CD4-positive, alpha-beta T cell treated with Interleukin-15 for 1 hour (primary cell): ENCODE measurements at places on chromosomes 5 and 9.
A peak's percentile ranks its signal among the peaks of the same experiment; 100 is the strongest.

DNA sequence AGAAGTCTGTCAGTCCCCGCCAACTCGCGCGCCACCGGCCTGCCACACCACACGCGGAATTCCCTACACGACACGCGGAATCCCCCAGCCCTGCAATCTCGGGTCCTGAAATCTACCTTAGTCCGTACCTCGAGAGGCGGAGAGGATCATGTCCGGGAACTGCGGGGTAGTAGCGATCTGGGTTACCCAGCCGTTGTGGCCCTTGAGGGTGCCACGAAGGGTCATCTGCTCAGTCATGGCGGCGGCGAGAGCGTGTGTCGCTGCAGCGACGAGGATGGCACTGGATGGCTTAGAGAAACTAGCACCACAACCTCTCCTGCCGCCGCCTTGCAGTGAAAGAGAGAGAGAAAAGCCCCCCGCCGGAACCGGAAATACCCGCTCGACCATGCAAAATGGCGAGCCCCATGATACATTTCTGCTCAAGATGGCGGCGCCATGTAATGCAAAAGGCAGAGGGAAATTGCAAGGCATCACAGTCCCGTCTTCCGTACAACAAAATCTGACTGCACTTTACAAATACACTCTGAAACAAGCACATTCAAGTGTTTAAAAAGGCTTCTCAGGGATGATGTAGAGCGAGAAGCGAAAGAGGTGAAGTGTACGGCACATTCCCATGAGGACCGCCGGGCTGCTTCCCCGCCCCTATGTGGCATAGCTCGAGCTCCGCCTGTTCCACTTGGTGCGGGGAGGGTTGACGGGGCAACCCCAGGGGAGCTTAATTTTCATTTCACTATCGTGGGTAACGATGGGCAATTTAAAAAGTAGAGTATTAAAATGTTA lies at the start of gene RACK1:
Gene RACK1 (minus strand): TSS at position 343 of the 780 bp plus-strand sequence. CDS start 106 bp downstream, at position 237.
- peak; percentile 86 for DNase-seq

DNA sequence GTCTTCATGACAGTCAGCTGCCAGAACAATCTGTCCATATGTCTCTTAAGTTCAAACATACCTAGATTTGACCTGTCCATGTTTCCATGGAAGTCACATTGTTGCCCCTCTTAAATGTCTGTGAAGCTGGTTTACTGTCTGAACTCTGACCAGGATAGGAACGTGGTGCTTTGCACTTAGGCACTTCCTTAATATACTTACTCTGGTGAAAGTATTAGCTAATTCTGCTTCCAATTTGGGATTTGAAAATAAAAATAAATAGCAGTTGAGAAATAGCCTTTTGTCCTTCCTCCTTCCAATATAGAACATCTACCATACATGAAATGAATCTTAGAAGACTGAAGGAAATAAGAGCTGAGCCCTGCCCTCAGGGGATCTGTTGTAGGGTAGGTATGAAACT lies 524.5 kb upstream of the CLINT1 start:
- no peak for DNase-seq

DNA sequence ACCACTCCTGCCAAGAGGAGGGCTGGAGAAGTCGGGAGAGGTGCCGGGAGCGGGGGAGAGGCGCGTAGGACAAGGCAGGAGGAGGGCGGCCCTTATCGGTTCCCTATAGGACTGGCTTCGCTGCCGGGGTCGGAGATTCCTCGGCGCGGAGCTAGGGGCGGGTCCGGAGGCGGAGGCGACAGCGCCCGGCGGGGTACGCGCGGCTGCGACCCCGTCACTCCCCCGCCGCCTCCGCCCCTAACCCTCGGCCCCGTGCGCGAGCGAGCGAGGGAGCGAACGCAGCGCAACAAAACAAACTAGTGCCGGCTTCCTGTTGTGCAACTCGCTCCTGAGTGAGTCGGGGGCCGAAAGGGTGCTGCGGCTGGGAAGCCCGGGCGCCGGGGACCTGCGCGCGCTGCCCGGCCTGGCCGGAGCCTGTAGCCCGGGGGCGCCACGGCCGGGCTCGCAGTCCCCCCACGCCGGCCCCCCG lies 2.0 kb downstream of the GLIS3 start:
- peak; percentile 39 for DNase-seq

DNA sequence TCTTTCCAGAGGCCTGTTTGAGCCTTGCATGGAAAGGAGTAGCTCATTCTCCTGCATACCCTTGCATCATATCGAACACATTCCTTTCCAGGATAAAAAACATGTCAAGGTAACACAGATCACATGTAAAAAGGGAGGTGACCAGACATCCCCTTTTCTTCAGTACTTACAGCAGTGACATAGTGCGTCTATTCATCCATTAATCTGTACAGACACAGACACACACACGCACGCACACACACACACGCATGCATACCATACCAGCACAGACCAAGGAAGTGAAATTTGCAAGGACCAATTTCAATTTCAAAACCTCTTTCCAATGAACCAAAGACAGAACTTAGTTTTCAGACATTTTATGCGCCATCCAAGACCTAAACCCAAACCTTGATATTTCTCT lies 256.0 kb downstream of the PAPPA start:
- no peak for DNase-seq

DNA sequence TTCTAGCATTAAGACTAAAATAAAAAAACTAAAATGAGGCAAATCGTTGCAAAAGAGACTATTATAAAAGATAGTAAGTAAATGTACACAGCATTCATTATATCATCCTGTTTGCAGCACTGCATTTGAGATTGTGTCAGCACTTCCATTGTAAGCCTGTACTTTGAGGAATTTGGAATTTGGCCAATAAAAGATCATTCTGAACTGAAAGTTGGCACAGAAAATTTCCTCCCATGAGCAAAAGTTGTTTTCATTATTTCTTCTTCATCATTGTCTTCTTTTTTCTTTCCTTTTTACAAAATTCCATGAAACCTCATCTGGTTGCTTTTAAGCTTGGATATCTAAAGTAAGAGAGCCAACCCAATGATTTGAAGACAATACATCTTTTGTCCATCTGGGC lies 199.3 kb upstream of the ADAMTSL1 start:
- no peak for DNase-seq

DNA sequence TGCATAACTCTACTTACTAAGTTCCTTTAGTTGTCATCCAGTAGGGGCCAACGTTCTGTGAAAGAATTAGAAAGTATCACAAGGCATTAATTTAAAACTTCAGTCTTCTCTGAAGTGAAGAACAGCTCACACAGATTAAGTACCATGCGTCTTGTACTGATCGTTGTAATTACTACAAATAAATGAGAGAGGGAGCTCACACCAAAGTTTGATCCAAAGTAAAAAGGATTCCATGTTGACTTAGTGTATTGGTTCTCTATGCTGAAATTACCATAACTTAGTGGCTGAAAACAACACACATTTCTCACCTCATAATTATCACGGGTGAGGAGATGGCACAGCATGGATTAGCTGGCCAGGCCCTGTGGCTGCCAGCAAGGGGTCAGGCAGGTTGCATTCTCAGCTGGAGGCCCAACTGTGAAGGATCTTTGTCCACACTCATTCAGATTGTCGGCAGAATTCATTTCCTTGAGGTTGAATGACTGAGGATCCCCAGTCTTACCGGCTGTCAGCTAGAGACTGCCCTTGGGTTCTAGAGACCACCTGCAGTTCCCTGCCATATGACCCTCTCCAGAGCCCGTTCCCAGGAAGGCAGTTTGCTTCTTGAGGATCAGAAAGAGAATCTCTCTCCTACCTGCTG lies 169.1 kb downstream of the YTHDC2 start:
- no peak for DNase-seq

DNA sequence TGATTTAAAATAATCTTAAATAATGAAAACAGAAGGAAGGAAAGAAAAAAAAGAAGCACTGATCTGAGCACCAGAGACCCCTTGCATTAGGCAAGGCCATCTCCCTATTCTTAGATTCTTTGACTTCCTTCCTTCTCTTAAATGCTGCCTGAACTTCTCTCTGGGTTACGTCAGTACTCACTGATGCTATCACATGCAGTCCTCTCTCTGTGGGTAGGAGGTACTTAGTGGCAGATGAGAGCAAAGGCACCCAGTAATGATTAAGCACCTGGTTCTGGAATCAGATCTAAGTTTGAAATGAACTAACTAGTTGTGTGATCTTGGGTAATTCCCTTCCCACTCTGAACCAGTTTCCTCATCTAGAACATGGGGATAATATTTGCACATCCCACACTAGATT lies 110.3 kb upstream of the TBC1D2 start:
- DNase-seq = no peak

DNA sequence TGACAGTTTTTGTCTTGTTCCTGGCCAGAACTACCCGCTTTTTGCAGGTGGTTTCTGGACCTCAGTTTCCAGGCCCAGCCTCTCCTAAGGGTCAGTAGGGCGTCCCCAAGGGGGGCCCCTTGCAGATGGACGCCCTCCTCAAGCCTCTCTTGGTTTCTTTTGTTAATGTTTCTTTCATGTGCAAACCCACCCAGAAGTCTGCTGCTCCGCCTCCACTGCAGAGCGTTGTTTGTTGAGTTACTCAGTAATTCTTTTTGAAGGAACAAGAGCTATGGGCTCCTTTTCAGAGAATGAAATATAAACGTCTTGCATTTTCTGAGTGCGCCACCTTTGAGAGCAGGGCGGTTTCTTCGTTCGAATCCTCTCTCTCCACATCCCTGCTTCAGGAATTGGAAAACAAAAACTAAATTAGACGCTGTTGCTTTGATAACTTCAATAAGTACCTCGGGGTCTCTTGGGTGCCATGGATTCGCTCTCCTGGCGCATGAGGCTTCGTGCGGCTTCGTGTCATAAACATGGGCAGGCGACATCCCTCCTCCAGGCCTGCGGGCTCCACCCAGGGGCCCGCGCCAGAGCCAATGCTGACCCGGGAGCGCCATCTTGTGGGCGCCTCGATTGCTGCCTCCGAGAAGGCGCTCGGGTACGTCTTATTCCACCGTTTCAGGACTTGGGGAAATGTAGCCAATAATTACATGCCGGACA lies 38.3 kb upstream of the CKMT2 start:
- DNase-seq = peak; percentile 70

DNA sequence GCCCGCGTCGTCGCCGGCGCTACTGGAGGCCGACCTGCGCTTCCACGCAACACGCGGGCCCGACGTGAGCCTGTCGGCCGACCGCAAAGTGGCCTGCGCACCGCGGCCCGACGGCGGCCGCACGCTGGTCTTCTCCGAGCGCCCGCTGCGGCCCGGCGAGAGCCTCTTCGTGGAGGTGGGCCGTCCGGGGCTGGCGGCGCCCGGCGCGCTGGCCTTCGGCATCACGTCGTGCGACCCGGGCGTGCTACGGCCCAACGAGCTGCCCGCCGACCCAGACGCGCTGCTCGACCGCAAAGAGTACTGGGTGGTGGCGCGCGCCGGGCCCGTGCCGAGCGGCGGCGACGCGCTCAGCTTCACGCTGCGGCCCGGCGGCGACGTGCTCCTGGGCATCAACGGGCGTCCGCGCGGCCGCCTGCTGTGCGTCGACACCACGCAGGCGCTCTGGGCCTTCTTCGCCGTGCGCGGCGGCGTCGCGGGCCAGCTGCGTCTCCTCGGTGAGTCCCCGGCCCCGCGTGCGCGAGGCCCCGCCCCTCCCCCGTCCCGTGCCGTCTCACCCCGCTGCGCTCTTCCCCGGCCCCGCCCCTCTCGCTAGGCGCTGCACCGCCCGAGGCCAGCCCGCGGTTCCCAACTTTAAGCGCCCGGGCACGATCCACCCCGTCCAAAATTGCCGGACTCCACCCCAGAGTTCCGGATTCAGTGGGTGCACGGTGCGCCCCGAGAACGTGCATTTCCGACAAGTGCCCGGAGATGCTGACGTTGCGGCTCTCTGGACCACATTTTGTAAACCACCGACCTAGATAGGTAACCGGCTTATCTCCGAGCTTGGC lies 42.8 kb downstream of the NEURL1B start:
- peak; percentile 84 for DNase-seq

DNA sequence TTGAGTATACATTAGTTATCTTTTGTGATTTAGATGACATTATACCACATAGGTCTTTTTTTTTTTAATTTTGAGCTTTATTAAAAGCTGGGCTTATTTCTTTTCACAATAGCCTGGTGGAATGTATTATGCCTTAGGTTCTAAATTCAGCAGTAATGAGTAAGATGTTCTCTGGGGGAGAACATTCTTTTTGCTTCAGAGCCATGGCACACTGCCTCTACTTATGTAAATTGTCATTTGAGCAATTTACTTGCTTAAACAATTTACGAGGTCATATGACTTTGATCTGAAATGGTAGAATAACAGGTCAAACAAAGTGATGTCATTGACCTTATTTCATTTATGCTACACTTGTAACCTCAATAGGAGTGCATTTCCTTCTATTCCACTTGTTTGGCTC lies 154.2 kb downstream of the FOCAD start:
- DNase-seq = no peak

GRCh38 chr5:125038477-125038876 lies 292.0 kb upstream of the ZNF608 start:
- no peak for DNase-seq

GRCh38 chr5:123105864-123106263 lies 16.8 kb downstream of the PRDM6 start:
- DNase-seq = no peak
